Occipital lobe (tissue), 3 donors: ENCODE measurements at places on chromosomes 2 and 18.

- no peak for DNase-seq
Measured at GRCh38 chr2:168574856-168575630, 119.0 kb downstream of the CERS6 start.

DNA sequence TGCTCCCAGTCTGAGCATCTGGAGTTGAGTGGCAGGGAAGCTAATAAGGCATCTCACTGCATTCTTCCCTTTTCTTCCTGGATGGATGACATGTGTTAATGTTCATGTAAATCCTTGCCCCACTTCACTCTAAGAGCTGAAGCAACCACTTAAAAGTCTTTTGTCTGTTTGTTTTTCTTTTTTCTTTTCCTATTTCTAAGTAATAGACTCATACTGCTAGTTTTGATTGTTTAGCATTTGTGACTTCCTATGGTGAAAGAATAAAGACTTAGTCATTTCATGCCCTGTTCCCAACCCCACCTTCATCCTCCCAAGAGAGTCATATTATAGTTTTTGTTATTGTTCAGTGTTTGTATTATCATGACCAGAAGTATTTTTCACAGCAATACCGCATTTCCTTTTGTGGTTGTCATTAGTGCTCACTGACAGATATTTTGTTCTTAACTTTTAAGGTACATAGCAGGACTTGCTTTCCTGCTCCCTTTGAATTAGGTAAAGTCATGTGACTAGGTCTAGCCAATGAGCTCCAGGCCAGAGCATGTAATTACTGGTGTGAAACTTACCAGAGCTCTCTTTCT is 18.1 kb upstream of the SPP2 start:
- DNase-seq: no peak

DNA sequence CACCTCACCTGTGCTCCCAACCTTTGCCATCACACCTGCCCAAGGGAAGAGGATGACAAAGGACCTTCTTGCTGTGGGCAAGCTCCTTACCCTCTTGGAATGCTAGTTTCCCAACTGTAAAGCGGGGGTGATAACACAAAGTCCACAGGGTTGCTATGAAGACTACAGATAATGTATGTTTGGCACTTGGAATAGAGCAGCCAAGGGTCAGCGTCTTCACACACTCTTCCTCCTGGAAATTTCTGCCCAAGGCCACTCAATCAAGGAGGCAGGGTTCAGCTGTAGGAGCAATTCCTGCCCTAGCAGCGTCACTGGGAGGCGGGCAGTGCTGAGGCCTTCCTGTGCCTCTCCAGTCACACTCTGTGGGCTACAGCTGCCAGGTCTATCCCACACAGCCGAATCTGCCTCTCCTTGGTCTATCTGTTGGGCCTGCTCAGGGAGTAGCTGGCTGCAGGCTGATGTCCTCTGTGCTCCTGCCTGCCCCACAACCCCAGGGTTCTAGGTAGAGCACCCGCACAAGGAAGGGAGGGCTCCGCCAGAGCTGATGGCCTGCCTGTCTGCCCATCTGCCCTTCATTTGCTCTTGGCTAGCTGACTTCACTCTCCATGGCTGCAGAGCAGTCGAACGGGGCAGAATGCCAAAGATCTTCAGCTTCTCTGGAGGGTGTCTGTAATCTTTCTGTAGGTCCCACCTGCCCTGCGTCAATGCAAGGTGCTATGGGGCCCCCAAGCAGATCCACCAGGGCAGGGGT is 91.9 kb downstream of the MRO start:
- peak; percentile 36 for DNase-seq

GRCh38 chr2:88668862-88669261 is 22.6 kb upstream of the RPIA start:
- DNase-seq: no peak

DNA sequence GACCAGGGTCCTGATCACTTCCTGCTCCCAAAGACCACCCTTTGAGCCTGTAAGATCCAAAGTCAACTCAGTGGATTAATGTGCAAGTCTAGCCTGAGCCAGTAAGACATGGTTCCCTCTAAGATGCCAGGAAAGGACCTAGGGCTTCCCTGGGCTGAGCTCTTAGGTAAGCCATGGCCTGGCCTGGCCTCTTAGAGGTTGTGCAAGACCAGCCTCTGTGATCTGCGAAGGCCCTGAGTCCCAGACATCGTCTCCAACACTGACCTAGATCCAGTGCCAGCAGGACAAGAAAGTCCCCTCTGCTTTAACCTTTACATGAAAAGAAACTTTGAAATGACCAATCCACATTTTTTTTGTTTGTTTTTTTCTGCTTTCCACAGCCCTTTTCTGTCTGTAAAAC is 73.6 kb upstream of the CYP1B1 start:
- DNase-seq: no peak

GRCh38 chr18:76491776-76492668 is 3.0 kb downstream of the ZNF516 start:
- DNase-seq: no peak

- DNase-seq: no peak
Measured at GRCh38 chr2:75311993-75312392, 112.7 kb upstream of the TACR1 start.

- no peak for DNase-seq
Measured at GRCh38 chr2:69933839-69934613, 19.1 kb downstream of the MXD1 start.

DNA sequence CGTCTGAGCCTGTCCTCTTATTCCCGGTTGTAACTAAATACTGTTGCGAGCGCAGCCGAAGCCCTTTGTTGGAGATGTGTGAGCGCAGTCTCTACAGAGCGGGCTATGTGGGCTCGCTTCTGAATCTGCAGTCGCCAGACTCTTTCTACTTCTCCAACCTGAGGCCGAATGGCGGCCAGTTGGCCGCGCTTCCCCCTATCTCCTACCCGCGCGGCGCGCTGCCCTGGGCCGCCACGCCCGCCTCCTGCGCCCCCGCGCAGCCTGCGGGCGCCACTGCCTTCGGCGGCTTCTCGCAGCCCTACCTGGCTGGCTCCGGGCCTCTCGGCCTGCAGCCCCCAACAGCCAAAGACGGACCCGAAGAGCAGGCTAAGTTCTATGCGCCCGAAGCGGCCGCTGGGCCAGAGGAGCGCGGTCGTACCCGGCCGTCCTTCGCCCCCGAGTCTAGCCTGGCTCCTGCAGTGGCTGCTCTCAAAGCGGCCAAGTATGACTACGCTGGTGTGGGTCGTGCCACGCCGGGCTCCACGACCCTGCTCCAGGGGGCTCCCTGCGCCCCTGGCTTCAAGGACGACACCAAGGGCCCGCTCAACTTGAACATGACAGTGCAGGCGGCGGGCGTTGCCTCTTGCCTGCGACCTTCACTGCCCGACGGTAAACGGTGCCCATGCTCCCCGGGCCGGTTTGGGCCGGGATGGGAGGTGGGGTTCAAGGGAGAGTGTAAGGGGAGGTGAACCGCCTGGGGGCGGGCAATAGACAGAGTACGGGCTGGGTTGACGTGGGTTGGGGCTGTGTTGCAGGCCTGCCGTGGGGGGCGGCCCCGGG is at the start of gene HOXD12:
Gene HOXD12, plus strand, starts transcription at position 68 of the 819 bp plus-strand sequence. Its CDS starts 7 bp downstream, at position 75.
- DNase-seq: no peak

DNA sequence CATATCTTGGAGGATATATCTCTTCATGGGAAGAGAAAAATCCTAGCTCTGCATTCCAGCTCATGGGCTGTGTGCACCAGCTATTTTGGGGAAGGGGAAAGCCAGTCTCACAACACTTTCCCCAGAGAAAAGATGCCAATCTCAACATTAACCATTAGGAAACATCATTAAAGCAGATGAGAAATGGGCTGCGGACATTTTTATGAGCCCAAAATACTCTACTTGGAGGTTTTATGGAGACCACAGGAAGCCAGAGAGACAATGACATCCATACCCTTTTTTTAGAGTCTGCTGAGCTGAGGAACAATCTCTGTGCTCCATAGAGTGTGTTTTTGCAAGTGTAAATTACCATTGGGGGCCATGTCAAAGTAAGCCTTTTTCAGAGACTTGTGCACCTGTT is 213.7 kb downstream of the TRIB2 start:
- DNase-seq: no peak

DNA sequence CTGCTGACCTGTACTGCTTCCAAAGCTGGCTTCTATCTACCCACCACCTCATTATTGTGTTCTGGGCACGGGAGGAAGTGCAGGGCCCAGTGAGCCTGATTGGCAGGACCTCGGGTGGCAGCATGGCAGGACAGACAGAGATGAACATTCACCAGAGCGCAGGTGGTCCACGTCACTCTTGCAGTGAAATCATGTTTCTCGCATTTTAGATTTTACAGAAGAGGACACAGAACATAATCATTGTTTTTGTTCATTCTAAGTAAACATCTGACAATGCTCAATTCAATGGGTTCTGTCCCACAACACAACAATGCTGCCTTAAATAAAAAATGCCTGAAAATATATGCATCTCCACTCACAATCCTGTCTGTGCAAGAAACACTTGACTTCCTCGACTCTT is 11.5 kb upstream of the BIN1 start:
- DNase-seq: peak; percentile 73

GRCh38 chr2:28400921-28401320 is 8.3 kb downstream of the FOSL2 start:
- no peak for DNase-seq

- DNase-seq: no peak
Measured at GRCh38 chr18:27763936-27764335, 413.0 kb downstream of the CDH2 start.

GRCh38 chr18:10820681-10821080 is 294.9 kb downstream of the NAPG start:
- no peak for DNase-seq

GRCh38 chr2:143545949-143546255 is 416.7 kb downstream of the ARHGAP15 start:
- DNase-seq: no peak

- no peak for DNase-seq
Measured at GRCh38 chr2:9806656-9807055, 36.6 kb upstream of the TAF1B start.

- DNase-seq: peak; percentile 24
Measured at GRCh38 chr2:38462121-38462661, 85.1 kb upstream of the ATL2 start.

- DNase-seq: no peak
Measured at GRCh38 chr2:204972606-204973336, 427.5 kb downstream of the PARD3B start.

- no peak for DNase-seq
Measured at GRCh38 chr2:74228772-74229171, 30.4 kb downstream of the MTHFD2 start.

GRCh38 chr2:186749219-186749618 is 55.4 kb downstream of the FAM171B start:
- DNase-seq: no peak

DNA sequence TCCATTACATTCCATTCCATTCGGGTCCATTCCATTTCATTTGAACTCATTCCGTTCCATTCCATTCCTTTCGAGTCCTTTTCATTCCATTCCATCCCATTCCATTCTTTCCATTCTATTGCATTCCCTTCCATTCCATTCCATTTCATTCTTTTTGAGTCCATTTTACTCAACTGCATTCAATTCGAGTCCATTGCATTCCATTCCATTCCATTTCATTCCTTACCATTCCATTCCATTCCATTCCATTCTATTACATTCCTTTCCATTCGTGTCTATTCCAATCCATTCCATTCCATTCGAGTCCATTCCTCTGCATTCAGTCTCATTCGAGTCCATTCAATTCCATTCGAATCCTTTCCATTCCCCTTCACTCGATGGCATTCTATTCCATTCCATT is 1128.8 kb downstream of the RPIA start:
- no peak for DNase-seq

GRCh38 chr2:227179988-227180685 is 15.7 kb downstream of the COL4A3 start:
- no peak for DNase-seq

DNA sequence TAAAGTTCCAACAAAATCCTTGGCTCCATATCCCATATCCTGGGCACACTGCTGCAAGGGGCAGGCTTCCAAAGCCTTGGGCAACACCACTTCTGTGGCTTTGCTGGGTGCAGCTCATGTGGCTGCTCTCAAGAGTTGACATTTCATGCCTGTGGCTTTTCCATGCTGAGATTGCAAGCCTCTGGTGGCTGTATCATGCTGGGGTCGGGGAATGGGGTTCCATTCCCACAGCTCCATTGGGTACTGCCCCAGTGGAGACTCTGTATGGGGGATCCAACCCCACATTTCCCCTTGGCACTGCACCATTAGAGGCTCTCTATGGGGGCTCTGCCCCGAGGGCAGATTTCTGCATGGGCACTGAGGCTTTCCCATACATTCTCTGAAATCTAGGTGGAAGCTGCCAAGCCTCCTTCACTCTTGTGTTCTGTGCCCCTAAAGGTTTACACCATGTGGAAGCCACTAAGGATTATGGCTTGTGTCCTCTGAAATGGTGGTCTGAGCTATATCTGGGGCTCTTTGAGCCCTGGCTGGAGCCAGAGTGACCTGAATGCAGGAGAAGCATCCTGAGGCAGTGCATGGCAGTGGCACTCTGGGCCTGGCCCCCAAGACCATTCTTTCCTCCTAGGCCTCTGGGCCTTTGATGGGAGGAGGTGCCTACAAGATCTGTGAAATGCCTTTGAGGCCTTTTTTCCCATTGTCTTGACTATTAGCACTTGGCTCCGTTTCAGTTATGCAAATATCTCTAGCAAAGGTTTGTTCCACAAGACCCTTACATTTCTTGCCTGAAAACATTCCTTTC is 107.9 kb downstream of the PTGR3 start:
- DNase-seq: no peak

DNA sequence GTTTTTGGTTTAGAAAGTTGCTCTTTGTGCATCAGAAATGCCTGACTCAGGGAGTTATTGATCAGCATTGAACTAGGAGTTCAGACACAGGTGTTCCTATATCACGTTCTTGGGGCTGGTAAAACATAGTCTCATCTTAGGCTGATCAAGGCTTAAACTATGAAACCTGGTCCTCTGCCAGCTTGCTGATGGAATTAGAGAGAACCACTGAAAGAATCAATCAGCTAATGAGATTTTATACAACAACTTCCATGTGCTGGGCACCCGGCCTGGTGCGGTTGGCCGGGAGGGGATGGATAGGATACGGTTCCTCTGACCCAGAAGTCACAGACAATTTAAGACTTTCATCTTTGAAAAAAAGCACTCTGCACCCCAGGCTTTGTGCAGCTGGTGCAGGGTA is 164.9 kb downstream of the RDH14 start:
- DNase-seq: no peak

- DNase-seq: no peak
Measured at GRCh38 chr2:219527472-219527871, 13.2 kb downstream of the ASIC4 start.

- DNase-seq: no peak
Measured at GRCh38 chr2:6692819-6693218, 172.9 kb downstream of the CMPK2 start.

GRCh38 chr2:105665480-105665879 is 79.2 kb upstream of the NCK2 start:
- no peak for DNase-seq

GRCh38 chr2:60569680-60570111 is 16.2 kb upstream of the BCL11A start:
- no peak for DNase-seq

GRCh38 chr2:214264171-214264570 is 146.7 kb upstream of the VWC2L start:
- DNase-seq: no peak

GRCh38 chr2:10661846-10662245 is 27.9 kb downstream of the NOL10 start:
- DNase-seq: no peak

GRCh38 chr2:218721934-218722333 is 11.3 kb downstream of the TTLL4 start:
- DNase-seq: no peak
